DMS79 treated with DMSO at 0.1 percent for 48 hours (cell line): ENCODE measurements at places on chromosomes 5 and 9.

DNA sequence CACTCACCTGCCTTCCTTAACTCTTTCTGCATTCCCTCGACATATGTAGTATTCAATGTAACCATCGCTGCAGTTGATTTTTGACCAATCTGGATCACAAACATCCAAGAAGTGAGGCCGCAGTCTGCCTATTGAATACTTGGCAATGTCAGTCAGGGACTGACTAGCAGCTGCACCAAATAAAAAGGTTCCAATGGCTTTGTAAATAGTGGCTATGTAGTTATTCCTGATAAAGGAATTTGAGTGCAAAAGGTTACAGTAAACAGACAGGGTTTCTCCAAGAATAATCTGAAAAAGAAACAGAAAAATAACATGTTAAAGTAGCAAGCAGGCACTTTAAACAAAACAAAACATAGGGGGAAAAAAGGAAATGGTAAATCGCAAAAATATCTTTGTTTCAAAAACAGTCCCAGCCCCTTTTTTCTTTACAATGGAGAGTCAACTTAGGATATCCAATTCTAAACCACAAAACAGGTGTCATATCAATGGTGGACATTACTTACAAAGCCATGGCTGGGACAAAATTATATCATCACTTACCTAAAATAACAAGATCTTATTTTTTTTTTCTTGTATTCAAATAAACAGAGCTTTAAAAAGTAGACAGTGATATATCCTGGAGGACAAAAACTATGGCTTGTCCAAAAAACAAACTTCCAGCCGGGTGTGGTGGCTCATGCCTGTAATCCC lies 66.8 kb downstream of the PLPP1 start:
- no peak for DNase-seq

DNA sequence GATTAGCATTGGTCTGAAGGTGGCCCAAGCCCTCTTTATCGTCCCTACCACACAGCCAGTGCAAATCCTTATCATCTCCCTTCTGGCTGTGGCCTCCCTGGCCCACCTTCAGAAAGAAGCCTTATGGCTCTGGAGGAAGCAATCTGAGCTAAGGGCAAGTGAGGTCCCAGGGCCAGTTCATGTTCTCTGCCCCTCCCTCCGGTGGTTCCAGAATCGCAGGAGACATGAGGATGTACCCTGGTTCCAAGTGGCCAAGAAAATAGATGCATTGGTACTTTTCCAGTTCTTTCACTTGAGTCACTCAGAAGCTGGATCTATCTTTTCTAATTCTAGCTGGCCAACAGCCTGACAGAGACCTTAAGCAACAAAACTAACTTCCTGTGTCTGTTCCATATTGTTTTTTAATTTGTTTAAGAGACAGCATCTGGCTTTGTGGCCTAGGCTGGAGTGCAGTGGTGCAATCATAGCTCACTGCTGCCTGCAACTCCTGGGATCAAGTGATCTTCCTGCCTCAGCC lies 60.7 kb downstream of the LHFPL2 start:
- no peak for DNase-seq

DNA sequence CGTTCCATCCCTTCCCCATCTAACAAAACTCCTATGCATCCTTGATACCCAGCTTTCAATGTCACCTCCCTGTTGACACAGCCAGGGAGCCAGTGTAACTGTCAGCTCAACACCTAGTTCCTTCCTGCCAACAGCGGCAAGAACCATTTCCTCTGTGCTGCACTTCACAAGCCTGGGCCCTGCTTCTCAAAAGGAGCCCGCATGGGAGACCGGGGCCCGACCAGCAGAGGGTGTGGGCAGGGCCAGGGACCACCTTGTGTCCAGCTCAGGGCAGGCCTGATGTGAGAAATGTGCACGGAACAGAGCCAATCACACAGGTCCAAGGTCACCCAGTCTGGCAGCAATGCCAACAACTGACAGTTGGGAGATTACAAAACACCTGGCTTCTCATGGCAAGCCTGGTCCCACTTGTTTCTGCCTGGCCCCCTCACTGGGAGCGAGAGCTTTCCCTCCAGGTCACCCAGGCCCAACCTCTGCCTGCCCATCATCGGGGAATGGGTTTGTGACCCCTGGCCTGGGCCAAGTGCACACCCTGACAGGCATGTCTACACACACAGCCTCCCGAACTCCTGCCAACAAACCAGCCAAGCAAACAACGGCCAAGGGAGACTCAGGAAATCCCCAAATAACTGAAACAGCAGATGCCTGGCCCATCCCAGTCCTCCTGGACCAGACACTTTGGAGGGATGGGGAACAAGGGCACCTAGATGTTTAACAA lies 3.1 kb downstream of the RNF44 start:
- DNase-seq = no peak

- DNase-seq = peak; percentile 73
Measured at GRCh38 chr9:90805006-90805996, 3.7 kb downstream of the SYK start.

DNA sequence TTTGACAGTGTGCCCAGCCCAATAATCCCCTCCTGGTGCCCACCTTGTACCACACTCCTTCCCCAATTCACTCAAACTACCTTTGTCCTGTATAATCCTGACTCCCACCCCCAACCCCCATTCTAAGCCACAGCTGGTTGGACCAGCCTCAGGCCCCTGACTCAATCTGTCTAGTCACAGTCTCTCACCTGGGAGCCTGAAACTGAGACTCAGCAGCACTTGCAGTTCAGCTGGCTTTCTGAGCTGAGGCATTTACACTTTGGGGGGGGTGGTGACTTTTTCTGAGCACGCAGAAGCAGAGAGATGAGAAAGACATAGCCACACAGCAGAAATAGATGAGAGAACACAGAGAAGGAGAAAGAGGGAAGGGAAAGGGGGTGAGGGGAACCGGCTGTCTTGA lies 247.3 kb downstream of the MAN2A1 start:
- no peak for DNase-seq

GRCh38 chr9:137461663-137462395 lies 2.7 kb upstream of the NSMF start:
- DNase-seq = no peak

DNA sequence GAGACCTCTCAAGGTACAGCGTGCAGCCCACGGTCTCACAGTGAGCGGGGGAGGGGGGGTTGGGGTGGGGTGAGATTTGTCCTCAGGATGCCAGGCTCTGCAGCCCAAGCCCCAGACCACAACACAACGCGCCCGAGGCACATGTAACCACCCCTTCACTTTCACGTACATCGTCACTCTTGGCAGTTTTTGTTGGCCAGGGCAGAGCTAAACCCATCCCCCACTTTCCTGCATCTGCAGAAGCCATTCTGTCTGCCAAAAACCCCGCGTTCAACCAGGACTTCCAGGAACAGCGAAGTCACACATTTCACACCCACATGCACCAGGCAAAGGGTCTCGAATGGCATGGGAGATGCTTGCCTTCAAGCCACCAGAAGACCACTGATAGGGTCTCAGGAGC lies 9.4 kb upstream of the SMIM23 start:
- no peak for DNase-seq

GRCh38 chr9:37740631-37741328 lies 12.8 kb upstream of the TRMT10B start:
- DNase-seq = no peak

DNA sequence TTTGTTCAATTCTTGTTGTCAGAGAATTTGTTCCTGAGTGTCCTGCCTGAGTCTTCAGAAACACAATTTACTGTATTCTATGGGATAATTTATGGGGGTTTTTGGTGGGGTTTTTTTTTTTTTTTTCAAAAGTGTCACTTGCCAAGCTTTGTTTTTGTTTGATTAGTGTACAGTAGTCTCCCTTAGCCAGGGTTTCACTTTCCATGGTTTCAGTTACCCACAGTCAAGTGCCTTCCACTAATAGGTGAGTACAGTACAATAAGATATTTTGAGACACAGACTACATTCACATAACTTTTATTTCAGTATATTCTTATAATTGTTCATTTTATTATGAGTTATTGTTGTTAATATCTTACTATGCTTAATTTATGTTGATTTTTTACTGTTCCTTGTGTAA lies 25.0 kb upstream of the AUH start:
- DNase-seq = no peak

- no peak for DNase-seq
Measured at GRCh38 chr5:32935283-32935682, 224.2 kb downstream of the NPR3 start.

- no peak for DNase-seq
Measured at GRCh38 chr9:100058699-100059579, 39.9 kb downstream of the ERP44 start.

- DNase-seq = no peak
Measured at GRCh38 chr5:135329066-135329912, 69.7 kb downstream of the MACROH2A1 start.
